ENCODE measurements at places on chromosomes 4 and X.

DNA sequence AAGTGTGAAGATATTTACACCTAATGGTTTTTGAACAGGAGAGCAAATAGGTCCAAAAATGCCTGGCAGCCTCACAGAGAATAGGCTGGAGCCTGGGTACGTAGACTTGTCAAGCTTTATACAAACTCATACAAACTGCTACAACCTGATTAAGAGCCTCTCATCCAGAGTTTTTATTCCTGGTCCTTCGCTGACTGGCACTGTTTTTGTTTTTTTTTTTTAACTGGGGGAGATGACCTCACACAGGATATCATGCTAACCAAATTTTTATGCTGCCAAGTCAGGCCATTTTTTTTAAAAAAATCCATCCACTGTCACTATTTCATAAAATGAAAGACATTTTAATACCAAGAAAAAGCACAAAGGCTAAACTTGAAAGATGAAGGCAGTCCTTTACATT lies 1.9 kb downstream of the FAM114A1 start:
- no peak for DNase-seq

- DNase-seq, result no peak
These were observed 121.1 kb upstream of the OTUD4 start for GRCh38 chr4:145301386-145302080.

GRCh38 chr4:89837993-89838390 lies 1.0 kb upstream of the SNCA start:
- DNase-seq, result no peak

- DNase-seq, result no peak
These were observed 32.9 kb upstream of the DCX start for GRCh38 chrX:111444881-111445280.

- no peak for DNase-seq
These were observed 42.5 kb downstream of the HTRA3 start for GRCh38 chr4:8312069-8312445.

DNA sequence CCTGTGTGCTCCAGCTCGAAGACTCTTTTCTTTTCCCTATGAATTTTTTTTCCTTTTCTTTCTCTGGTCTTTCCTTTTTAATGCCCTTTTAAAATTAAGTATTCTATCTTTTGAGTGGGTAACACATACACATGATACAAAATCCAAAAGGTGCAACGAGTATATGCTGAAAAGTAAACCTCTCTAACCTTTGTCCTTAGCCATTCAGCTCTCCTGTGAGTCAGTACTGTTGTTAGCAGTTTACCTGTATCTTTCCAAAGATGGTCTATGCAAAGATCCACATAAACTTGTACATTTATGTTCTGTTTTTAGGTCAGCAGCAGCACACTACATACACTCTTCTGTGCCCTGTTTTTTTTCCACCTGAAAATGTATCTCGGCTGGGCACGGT lies 28.7 kb downstream of the SLC25A43 start:
- DNase-seq, result no peak

DNA sequence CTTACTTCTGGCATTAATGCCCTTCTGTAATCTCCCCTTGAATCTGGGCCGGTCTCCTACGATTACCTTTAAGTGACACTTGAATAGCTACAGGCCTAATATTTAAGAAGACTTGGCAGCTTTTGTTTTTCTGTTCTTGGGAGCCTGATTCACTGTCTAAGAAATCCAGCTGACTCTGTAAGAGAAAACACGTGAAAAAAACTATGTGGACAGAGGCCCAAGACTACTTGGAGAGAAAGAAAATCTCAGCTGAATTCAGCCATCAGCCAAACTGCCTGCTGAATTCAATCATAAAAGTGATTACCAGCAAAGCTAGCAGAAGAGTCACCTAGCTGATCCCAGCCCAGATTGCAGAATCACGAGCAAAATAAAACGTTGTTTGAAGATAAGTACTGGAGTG lies 521.2 kb downstream of the MID1IP1 start:
- no peak for DNase-seq

- peak; percentile 50 for DNase-seq
These were observed 571.1 kb upstream of the DIPK2B start for GRCh38 chrX:45771560-45772340.

GRCh38 chr4:52045028-52045427 lies 6.1 kb upstream of the SPATA18 start:
- DNase-seq, result no peak

DNA sequence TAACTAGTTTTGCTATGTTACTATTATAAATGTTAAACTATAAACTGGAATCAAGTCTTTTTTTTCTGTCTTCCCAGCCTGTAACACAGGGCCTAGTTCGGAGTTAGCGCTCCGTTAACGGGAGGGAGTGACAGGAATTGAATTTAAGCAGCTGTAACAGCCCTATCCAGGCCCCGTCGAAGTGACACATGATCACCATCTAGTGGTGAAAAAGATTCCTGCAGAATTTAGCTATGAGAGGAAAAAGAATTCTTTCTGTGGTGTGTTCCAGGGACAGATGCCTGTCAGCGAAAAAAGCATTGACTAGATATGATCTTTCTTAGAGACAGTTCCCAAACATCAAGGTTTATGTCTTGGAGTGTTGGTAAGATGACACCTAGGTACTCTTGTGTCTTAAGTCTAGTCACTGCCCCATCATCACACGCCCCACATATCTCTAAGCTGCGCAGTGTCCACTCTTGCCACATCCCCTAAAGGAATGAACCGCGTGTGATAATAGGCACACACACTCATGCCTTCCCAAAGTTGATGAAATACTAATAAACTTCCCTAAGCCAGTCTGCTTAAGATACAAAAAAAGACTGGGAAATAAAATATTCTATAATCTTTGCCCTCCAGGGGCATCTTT lies 2.1 kb downstream of the GAB3 start:
- no peak for DNase-seq
